NCI-H2171 (cell line): ENCODE measurements at places on chromosomes 2 and 18.

GRCh38 chr2:85862426-85862825, 26.4 kb downstream of the ST3GAL5 start:
- DNase-seq, result no peak

- DNase-seq, result no peak
These were observed 295.6 kb upstream of the DLGAP1 start for GRCh38 chr18:4750393-4751346.

DNA sequence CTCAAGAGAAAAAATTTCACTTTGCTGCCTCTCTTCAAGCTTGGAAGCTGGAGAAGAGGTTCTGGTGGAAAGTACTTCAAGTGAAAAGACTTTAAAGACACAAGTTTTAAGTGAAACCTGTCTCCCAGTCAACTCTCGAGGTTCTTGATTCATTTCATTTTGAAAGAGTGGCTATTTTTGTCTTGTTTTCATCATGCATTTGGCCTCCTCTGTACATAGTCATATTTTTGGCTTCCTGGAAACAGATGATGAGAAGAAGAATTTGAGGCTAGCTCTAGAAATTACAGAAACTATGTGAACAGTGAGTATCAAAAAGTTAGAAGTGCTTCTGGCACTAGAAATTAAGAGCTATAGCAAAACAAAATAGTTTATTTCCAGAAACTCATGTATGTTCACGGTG, 124.8 kb downstream of the DTNA start:
- DNase-seq, result no peak

- no peak for DNase-seq
These were observed 85.6 kb upstream of the TSPYL6 start for GRCh38 chr2:54341656-54342055.

DNA sequence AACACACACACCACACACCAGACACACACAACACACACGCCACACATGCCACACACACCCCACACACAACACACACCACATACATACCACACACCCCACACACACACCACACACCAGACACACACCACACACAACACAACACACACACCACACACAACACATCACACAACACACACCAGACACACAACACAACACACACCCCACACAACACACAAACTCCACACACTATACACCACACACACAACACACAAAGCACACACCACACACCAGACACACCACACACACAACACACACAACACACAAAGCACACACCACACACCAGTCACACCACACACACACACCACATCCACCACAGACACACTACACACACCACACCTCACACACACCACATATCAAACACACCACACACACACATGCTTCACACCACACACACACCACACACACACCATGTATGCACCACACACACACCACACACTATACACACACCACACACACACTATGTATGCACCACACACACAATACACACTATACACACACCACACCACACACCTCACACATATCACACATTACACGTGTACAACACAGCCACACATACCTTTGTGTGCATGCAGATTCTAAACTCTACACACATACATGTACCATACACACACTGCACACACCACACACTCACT, 72.2 kb downstream of the TMEM18 start:
- DNase-seq, result no peak

DNA sequence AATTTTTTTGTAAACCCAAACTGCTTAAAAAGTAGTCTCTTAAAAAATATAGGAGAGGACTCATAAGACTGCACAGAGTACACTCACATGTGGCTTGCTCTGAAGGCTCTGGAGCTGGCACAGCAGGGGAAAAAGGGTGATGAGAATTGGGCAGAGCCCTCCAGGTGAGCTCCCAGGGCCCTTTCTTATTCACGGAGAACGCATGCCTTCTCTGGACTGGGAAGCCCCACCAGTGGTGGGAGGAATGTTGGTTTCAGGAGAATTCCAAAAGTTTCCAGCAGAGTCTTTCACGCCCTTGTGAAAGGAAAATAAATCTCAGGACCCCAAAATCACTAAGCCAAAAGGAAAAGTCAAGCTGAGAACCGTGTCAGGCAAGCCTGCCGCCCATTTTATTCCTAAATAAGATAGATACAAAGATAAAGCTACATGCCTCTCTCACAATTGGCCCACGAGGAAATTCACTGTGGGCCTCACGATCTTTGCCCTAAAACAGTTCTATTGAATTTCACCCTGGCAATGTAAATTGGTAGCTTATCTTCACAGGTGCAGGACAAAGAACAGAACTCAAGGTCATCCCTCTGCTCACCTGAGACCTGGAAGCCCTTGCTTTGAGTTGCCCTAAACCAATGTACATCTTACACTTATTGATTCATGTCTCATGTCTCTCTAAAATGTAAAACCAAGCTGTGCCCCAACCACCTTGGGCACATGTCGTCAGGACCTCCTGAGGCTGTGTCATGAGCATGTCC, 15.5 kb upstream of the MC5R start:
- no peak for DNase-seq

GRCh38 chr2:20652673-20653575, 2.0 kb upstream of the HS1BP3 start:
- DNase-seq, result no peak

GRCh38 chr2:192201116-192201515, 6.4 kb upstream of the TMEFF2 start:
- no peak for DNase-seq

GRCh38 chr18:8536922-8537321, 72.3 kb upstream of the RAB12 start:
- peak; percentile 49 for DNase-seq

DNA sequence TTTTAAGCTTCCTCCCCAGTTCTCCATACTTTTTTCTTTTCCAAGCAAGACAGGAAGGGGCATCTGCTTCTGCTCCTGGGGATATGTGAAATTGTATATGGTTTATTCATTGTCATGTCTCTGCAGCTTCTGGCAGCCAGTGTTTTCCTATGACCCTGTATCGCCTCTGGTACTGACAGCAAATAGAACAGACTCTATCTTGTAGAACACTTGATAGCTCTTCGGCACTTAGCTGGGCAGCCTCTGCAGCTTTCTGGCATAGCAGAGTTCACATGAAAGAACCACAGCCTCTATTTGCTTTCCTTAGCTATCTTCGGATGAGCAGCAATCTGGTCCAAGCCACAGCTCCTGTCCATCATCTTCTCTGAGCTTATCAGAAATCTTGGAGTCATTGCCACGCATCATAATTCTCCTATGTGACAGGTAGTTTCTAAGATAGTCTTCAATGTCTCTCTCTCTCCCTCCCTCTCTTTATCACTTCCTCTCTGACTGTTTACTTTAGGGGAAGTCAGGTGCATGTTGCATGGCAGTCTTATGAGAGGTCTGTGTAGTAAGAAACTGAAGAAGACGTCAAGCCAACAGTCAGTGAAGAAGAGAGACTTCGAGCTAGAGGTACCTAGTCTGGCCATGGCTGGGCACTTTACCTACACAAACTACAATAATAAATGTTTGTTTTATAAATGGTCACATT, 627.7 kb upstream of the CDH2 start:
- DNase-seq, result no peak

- DNase-seq, result no peak
These were observed 401.1 kb upstream of the CHAC2 start for GRCh38 chr2:53366543-53366942.

DNA sequence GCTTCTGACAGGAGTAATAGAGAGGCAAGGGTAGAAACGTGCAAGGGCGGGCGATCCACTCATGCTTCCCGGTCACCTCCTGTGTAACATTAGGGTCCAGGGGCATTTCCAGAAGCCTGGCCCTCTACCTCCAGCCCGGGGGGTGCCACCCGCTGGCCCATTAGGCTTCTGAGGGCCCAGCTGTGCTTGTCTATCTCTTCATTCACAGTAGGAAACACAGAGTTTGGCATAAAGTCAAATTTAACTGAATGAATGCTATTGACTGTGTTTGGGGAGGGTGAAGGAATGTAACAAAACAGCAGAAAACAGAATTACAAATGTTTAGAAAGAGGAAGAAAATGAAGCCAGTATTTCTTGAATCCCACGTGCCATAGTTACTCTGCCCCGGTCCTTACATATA, 112.4 kb upstream of the SLC66A3 start:
- no peak for DNase-seq

- no peak for DNase-seq
These were observed 48.0 kb downstream of the TEX44 start for GRCh38 chr2:231640641-231641111.

DNA sequence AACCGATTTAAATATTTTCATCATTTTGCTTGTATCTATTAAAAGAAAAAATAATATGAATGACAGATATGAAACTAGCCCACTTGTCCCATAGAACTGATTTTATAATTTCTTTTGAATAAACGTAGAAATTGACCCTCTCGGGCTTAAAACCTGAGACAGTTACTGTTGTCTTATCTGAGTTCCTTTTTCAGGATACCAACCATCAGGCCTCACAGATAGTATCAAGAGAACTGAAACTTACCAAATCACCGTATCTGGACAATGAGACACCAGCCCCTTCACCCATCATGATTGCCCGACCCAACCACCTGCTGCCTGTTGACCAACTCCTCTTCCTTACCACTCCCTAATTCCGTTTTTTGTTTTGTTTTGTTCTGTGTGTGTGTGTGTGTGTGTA, 53.7 kb downstream of the LCLAT1 start:
- DNase-seq, result no peak

- DNase-seq, result no peak
These were observed 68.9 kb upstream of the SLC38A11 start for GRCh38 chr2:165024199-165024598.

GRCh38 chr18:33116376-33116775, 324.1 kb downstream of the CCDC178 start:
- peak; percentile 15 for DNase-seq

DNA sequence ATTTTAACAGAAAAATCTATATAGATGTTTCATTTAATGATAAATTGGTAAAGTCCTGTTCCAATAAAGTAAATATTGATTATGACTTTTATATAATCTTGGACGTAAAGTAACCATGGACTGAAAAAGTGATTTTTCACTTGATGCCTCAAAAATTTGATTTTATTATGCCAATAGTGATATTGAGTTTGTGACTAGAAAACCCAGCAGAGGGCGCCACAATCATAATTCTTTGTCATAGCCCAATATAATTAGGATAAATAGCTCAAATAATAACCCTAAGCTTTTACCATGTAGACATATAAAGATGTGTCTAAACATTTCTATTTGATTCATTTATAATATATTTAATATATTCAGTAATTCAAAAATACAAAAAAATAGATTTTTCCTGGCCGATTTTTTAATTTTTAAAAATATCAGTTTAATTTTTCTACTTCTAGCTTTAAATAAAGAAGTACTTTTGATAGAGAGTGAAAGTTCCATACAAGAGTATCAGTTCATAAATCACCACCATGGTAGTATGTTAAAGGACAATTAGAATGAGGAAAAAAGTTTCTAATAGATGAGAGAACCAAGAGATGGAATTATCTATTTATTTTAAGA, 30.7 kb downstream of the CAMKMT start:
- DNase-seq, result peak; percentile 45

- no peak for DNase-seq
These were observed 125.9 kb downstream of the MAP4K4 start for GRCh38 chr2:101823347-101823791.

DNA sequence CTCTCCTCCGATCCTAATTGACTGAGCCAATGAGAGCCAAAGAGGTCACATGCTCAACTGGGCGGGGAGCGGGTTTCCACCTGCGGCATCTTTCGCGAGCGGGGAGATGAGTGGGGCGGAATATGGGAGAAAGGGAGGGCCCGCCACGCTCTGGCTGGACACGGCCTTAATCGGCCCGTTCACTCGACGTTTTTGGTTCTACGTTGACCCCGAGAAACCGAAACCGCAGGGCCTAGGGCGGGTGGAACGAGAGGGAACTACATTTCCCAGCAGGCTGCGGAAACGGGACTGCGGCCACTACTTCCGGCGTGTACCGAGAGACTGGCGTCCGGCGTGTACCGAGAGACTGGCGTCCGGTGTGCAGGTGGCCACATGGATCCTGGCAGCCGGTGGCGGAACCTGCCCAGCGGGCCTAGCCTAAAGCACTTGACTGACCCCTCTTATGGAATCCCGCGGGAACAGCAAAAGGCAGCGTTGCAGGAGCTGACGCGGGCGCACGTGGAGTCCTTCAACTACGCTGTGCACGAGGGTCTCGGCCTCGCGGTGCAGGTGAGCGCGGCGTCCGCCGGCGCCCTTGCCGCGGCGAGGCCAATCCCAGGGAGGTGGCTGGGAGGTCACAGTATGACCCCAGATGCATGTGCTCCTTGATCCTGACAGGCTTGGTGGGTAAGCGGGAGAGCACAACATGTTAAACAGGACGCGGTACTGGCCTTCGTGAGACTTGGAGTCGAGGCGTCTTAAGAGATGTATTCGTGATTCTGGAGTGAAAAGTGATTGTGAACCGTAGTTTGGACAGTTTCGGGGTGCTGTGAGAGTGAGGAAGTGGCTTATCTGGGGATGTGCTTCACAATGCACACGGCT, at the start of gene POLR1B:
Gene POLR1B, plus strand, starts transcription at position 343 of the 861 bp plus-strand sequence. Its CDS starts 30 bp downstream, at position 373.
- DNase-seq, result peak; percentile 79

- DNase-seq, result no peak
These were observed 19.8 kb downstream of the DTYMK start for GRCh38 chr2:241666627-241667400.

DNA sequence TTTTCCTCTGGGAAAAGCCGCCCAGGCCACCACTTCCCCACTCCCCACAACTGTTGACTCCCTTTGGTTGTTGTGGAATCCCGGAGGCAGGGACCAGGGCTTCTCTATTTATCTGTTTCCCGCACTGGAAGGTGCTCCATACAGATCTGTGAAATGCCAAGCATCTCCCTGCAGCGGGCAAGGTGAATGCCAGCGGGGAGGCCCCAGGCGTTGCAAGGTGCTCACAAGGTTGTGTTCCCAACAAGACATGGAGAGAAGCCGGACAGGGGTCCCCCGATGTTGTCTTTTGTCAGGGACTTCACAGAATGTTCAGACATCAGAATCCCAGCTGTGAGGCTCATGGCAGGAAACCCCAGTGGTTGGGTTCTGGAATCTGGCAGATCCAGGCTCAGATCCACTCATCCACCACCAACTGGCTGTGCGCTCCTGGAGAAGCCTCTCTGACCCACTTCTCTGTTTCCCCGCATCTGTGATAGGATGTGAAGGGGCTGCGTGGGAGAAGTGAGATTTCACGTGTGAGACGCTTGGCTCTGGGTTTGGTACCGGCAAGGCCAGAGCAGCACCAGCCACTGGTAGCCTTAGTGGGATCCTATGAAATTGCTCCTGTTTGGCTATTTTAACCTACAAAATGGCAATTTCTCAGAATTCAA, 8.6 kb upstream of the NEU2 start:
- DNase-seq, result no peak

DNA sequence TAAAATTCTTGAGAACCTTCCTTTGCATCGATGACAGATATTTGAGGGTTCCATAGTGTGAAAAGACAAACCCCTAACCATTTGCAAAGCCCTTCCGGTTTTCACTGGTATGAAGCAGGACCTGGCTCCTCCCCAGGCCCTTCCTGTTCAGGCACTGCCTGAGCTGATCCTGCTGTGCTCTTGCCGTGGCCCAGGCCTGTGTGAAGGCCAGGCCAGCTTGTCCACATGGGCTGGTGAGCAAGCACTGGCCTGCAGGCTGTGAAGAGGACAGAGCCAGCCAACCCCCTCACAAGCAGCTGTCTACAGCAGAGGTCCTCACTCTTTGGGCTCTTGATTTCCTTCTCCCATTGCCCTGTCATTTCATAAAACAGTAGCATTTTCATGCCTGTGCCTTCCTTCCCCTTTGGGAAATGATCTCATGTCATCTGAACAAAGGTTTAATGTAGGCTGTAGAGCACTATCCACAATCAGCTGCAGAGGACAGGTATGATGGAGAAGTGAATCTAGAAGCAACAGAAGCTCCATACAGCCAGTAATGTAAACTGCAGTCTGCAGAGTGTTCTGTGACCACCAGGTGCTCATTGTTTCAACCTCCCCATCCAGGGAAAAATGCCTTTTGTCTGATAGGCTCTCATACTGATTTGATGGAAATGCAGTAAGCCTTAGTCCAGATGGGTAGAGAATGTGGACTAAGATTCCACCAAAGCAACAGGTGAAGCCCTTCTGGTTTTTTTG, 19.8 kb downstream of the MPHOSPH10 start:
- no peak for DNase-seq
